Naive thymus-derived CD4-positive, alpha-beta T cell (primary cell): ENCODE measurements at places on chromosomes 6 and 20. TPM values are rescaled to one million over a fixed set of nuclear protein-coding genes. Genes with fewer than 3 reads are reported as not detected.

ZC2HC1B gene
- total RNA-seq, result not detected

FUT9 gene
- total RNA-seq, result not detected

C6orf58 gene
- total RNA-seq, result not detected

GSTA2 gene
- total RNA-seq, result not detected

GRCh38 chr6:139474145-139475108 is 100.0 kb upstream of the CITED2 start:
- no peaks in the 10 kb centered on the region for H3K4me1 ChIP-seq
- H3K36me3 ChIP-seq, result no peaks in the 10 kb centered on the region
- no peaks in the 10 kb centered on the region for H3K27me3 ChIP-seq

- no peak overlapping the region for H3K27ac ChIP-seq
- no peaks in the 10 kb centered on the region for H3K4me1 ChIP-seq
- no peaks in the 10 kb centered on the region for H3K36me3 ChIP-seq
- H3K4me3 ChIP-seq, result no peak overlapping the region
- no peaks in the 10 kb centered on the region for H3K27me3 ChIP-seq
These were observed 66.1 kb upstream of the SLC22A16 start for GRCh38 chr6:110542311-110543024.

DNA sequence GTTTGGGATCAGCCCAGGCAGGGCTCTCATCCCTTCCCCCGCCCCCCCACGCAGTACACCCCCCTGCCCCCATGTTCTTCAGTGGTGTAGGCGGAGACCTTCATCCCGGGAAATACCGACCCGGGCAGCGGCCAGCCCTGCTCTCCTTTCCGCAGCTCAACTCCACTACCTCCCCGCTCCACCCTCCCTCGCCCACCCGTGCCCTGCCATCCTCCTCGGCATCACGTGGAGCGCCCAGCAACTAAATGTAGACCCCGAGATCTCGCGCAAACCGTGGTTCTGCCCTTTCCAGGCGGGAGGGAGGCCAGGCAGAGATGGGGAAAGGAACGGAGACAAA is 1932.2 kb upstream of the DEFB115 start:
- no peaks in the 10 kb centered on the region for H3K36me3 ChIP-seq
- no peaks in the 10 kb centered on the region for H3K4me1 ChIP-seq
- no peak overlapping the region for H3K27ac ChIP-seq

- no peak overlapping the region for H3K27ac ChIP-seq
- H3K4me1 ChIP-seq, result no peaks in the 10 kb centered on the region
- no peaks in the 10 kb centered on the region for H3K36me3 ChIP-seq
- peaks cover 3% of the 10 kb centered on the region for H3K27me3 ChIP-seq
- H3K4me3 ChIP-seq, result no peak overlapping the region
These were observed 319.8 kb upstream of the PLCB4 start for GRCh38 chr20:8749101-8749500.

DNA sequence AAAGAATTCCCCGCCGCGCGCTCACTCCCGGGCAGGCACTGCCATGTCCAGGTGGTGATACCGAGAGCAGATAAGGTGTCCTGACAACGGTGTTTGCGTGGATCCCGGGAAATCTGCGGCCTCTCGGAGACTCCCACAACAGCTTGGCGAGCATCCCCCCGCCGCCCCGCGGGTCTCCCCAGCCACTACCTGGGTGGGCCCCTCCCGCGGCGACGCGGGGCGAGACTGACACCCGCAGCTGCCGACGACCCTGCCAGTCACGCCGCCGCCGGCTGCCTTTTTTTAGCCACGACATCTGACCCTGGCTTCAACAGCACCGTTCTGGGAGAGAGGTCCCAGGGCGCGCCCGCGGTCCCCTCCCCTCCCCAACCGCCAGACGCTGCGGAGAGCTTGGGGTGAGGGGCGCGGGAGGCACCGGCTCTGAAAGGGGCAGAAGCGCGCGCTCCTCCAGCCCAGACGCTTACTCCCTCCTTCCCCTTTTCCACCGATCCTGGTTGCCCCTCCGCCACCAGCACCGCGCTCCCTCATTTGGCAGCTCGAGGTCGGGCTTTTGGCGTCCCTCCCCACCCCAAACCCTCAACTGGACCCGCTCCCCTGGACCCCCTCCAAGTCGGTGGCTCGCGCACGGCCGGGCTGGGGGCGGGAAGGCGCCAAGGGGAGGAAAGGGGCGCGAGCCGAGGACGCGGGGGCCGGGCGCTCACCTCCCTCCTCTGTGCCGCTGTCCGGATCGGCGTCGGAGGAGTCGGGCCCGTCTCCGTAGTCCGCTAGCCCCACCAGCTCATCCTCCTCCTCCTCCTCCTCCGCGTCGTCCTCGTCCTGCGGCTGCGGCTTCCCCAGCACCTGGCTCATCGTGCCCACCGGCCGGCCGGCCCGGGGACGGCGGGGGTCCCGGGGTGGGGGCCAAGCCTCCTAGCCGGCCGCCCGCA is 665 bp downstream of the RRAGD start:
- H3K27ac ChIP-seq, result peak overlapping the region; percentile 30
- H3K36me3 ChIP-seq, result no peaks in the 10 kb centered on the region
- H3K27me3 ChIP-seq, result no peaks in the 10 kb centered on the region
- peaks cover 8% of the 10 kb centered on the region for H3K4me1 ChIP-seq

DNA sequence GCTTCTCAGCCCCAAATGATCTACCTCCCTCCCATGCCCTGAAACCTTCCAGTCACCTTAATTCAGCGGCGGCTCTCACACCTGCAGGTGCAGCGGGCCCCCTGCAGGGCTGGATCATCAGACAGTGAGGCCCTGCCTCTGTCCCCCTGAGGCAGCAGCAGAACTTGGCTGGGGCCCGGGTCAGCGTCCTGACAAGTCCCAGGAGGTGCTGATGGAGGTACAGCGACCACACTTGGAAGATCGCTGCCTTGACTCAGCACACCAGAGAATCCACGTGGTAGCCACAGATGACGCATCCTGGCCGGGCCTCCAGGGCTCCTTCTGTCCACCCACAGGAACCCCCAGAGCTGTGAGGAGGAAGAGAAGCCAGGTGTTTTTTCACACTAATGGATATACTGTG is 116.4 kb upstream of the THBS2 start:
- no peak overlapping the region for H3K27ac ChIP-seq
- DNase-seq, result no peak
- no peaks in the 10 kb centered on the region for H3K27me3 ChIP-seq
- H3K4me1 ChIP-seq, result no peaks in the 10 kb centered on the region
- H3K36me3 ChIP-seq, result no peaks in the 10 kb centered on the region

DNA sequence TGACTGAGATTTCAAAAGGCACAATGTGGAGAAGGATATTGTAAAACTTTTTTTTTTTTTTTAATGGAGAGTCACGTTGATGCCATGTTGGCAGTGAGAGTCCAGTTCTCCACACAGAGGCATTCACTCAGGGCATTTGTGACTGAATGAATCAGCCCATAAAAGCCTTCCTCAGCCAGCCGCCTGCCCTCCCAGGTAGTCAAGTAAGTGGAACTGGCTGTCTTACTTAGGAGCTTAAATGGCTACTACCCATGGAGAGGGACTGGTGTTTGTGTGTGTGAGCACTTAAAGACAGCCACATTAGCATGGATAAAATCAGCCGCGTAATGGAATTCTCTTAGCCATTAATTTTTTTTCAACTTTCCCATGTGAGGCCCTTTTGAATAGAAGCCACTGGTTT is 12.6 kb downstream of the AAR2 start:
- no peak overlapping the region for H3K4me3 ChIP-seq
- H3K36me3 ChIP-seq, result peaks cover 95% of the 10 kb centered on the region
- no peak for DNase-seq
- H3K27ac ChIP-seq, result no peak overlapping the region

DNA sequence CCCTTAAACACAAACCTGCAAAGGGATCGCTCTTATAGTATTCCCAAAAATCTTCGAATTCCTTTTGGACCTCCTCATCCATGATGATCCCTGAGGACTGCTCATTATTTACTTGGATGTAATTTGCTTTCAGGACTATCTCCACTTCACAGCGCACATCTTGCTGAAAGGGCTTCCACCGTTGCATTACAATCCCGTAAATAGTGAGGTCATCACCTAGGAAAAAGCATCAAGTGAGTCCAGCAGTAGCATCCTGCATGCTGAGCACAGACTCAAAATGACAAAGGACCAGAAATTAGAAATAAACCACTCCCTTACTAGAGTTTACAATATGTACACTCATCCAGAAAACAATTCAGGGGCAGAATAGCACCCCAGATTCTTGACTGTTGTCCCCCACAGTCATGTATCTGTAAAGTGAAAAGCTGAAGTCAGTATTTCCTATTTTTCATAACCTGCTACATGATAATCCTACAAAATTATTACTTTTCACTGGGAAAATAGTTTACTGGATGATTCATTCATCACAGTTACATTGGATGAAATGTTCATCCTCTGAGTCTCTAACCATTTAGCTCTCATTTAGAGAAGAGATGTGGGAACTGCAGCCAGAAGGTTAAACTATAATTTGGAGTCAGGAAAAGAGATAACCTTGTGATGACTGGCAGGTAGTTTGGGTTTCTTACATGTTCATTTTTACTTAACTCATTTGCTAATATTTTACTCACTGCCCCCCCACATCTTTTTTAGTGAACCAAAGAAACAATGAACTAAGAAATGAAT is 17.2 kb downstream of the MCM9 start:
- no peaks in the 10 kb centered on the region for H3K27me3 ChIP-seq
- H3K27ac ChIP-seq, result no peak overlapping the region
- no peak overlapping the region for H3K4me3 ChIP-seq
- no peaks in the 10 kb centered on the region for H3K4me1 ChIP-seq
- H3K36me3 ChIP-seq, result peaks cover 9% of the 10 kb centered on the region
- no peak for DNase-seq

DNA sequence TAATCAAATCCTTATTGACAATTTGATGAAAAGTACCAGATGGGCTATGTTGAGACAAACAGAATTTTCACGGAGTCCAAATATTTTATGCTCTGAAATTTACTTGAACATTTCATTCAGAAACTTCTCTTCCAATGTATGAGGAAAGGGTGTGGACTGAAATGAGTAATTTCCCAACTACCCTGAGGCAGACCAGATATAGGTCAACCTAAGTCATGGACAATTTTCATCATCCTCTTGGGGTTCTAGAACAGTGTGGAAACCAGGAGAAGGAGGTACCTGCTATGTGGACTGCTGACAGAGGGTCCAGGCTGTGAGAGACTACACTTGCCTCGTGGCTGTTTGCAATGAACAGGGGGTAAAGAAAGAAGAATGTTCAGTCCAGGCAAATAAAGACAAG is 323.0 kb downstream of the ESR1 start:
- no peak overlapping the region for H3K27ac ChIP-seq
- no peak for DNase-seq
- H3K27me3 ChIP-seq, result no peaks in the 10 kb centered on the region

GRCh38 chr20:15256676-15257568 is 919.5 kb upstream of the FLRT3 start:
- H3K27ac ChIP-seq, result no peak overlapping the region
- no peak overlapping the region for H3K4me3 ChIP-seq
- H3K4me1 ChIP-seq, result no peaks in the 10 kb centered on the region

- peaks cover 14% of the 10 kb centered on the region for H3K4me1 ChIP-seq
- H3K36me3 ChIP-seq, result no peaks in the 10 kb centered on the region
- no peak overlapping the region for H3K27ac ChIP-seq
- no peak for DNase-seq
- H3K27me3 ChIP-seq, result no peaks in the 10 kb centered on the region
These were observed 167.9 kb upstream of the TNFAIP3 start for GRCh38 chr6:137699031-137699683.

DNA sequence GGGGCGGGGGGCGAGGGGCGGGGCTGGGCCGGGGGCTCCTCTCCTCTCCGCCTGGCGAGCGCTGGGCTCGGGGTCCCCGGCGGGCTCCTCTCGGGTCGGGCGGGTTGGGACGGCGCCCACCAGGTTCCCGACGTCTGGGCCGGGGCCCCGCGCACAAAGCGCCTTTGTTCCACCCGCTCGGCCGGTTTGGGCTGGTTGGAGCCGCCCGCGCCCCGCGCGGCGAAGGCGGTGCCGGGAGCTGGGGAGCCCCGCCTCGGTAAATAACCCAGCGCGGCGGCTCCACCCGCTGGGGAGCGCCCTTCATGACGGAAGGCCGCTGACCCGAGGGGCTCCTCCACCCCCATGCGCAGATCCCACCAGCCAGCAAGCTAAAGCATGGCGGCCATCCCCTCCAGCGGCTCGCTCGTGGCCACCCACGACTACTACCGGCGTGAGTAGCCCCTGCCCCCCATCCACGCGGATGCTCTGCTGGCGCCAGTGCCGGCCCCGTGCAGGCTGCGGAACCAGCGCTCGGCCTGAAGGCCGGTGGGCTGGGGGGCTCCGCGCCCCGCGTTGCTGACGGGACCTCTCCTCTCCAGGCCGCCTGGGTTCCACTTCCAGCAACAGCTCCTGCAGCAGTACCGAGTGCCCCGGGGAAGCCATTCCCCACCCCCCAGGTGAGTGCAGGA is 503 bp downstream of the PPDPF start:
- peak; percentile 44 for DNase-seq
- H3K27ac ChIP-seq, result peak overlapping the region; percentile 88
- peaks cover 14% of the 10 kb centered on the region for H3K4me1 ChIP-seq
- no peaks in the 10 kb centered on the region for H3K27me3 ChIP-seq

DNA sequence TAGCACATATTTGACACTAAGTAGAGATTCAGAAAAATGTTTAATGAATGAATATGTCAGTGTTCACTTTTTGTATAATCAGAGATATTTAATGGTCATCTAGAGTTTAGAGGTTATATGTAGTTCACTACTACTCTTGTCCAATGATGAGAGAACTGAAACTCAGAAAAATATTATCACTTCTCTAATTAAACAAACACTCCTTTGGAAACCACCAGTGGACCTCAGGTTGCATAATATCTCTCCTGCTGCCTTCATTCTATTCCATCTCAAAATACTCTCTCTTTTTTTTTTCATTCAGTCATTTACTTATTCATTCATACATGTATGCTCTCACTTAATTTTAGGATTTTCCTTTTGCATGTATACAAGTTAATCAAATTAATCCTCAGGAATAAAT is 423.1 kb upstream of the RNF217 start:
- no peak overlapping the region for H3K4me3 ChIP-seq
- DNase-seq, result no peak
- H3K27ac ChIP-seq, result no peak overlapping the region

DNA sequence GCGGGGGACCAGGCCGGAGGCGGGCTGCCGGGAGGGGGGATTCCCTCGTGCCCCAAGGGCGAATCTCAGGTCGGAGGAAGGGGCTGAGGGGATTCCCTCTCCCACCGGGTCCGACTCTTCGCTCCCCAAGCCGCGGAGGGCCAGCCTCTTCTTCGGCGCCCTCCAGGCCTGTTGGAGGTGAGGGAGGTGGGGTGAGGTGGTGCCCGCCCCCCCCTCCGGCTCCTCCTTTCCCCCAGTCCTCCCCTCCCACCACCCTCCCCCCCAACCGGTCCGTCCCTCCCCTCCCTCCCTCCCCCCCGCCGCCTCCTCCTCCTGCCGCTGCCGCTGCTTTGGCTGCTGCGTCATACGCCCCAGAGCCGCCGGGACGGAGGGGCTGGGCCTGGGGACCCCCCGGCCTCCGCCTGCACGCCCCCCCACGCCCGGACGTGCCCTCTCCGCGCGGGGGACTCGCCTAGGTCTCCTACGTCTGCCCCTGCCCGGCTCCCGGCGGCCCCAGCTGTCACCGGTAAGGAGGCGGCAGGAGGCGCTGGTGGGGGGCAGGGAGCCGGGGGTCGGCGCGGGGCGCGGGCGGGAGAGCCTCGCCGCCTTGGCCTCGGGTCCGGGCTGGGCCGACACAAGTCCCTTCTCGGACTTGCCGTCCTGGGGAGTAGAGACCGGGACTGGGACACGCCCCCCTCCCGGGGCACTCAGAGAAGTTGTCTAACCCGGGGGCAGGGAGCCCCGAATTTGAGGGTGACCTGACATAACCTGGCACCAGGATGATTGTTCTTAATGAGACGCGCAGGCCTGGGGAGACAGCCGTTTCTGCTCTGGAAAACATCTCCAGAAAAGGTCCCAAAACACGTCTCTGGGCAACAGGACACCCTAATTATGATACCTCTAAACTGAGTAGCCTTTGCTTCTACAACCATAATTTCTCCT is at the start of gene PHF1:
PHF1 (plus strand) TSS at position 304 of the 921 bp plus-strand sequence. CDS start 1,250 bp downstream, outside the sequence.
- no peaks in the 10 kb centered on the region for H3K27me3 ChIP-seq
- DNase-seq, result peak; percentile 87
- peaks cover 14% of the 10 kb centered on the region for H3K36me3 ChIP-seq
- peak within 1 kb of the TSS; percentile 100 for H3K27ac ChIP-seq
- peak within 1 kb of the TSS; percentile 83 for H3K4me3 ChIP-seq
- peaks cover 44% of the 10 kb centered on the region for H3K4me1 ChIP-seq
